ENCODE measurements at places on chromosomes 3 and 15.

GRCh38 chr15:66477011-66477410 lies 20.6 kb downstream of the SNAPC5 start:
- no peak for DNase-seq

- DNase-seq = no peak
These were observed 139.7 kb upstream of the COL8A1 start for GRCh38 chr3:99498550-99499234.

DNA sequence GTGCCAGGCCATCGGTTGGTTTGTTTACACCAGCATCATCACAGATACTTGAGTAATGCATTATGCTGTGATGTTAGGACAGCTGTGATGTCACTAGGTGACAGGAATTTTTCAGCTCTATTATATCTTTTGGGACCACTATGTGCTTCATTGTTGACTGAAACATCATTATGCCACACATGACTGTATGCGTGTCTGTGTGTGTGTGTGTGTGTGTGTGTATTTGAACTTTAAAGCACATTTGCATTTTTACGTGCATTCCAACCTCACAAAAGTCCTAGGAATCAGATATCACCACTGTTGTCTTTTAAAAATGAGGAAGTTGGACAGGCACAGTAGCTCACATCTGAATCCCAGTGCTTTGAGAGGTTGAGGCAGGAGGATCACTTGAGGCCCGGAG lies 223.0 kb downstream of the TBL1XR1 start:
- no peak for DNase-seq

- DNase-seq = no peak
These were observed 276.6 kb upstream of the GADL1 start for GRCh38 chr3:31170932-31171670.

- no peak for DNase-seq
These were observed 24.4 kb downstream of the NR2F2 start for GRCh38 chr15:96354731-96355567.

DNA sequence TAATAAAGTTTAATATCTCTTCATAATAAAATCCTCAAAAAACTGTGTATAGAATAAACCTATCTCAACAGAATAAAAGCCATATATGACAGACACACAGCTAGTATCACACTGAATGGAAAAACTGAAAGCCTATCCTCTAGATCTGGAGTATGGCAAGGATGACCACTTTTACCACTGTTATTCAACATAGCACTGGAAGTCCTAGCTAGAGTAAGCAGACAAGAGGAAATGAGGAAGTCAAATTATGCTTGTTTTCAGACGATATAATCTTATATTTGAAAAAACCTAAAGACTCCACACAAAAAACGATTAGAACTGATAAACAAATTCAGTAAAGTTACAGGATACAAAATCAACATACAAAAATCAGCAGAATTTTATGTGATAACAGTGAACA lies 57.4 kb upstream of the DIPK2A start:
- DNase-seq = no peak

- DNase-seq = no peak
These were observed 32.1 kb downstream of the CD200 start for GRCh38 chr3:112365035-112365434.

All from activated T-cell treated with anti-CD3 and anti-CD28 coated beads, Interleukin-2, amount 50 U/mL, for 1 hour (primary cell).